ENCODE measurements at places on chromosomes 3 and 15. TPM values are rescaled to one million over a fixed set of nuclear protein-coding genes. Genes with fewer than 3 reads are reported as not detected.

Gene IL1RAP
- total RNA-seq: 4.4 TPM

GRCh38 chr3:101781166-101781565 is 2.2 kb downstream of the NXPE3 start:
- DNase-seq: no peak

GRCh38 chr15:65845826-65846519 is 23.3 kb upstream of the RAB11A start:
- no peak for DNase-seq

Gene DPPA4
- not detected for total RNA-seq

DNA sequence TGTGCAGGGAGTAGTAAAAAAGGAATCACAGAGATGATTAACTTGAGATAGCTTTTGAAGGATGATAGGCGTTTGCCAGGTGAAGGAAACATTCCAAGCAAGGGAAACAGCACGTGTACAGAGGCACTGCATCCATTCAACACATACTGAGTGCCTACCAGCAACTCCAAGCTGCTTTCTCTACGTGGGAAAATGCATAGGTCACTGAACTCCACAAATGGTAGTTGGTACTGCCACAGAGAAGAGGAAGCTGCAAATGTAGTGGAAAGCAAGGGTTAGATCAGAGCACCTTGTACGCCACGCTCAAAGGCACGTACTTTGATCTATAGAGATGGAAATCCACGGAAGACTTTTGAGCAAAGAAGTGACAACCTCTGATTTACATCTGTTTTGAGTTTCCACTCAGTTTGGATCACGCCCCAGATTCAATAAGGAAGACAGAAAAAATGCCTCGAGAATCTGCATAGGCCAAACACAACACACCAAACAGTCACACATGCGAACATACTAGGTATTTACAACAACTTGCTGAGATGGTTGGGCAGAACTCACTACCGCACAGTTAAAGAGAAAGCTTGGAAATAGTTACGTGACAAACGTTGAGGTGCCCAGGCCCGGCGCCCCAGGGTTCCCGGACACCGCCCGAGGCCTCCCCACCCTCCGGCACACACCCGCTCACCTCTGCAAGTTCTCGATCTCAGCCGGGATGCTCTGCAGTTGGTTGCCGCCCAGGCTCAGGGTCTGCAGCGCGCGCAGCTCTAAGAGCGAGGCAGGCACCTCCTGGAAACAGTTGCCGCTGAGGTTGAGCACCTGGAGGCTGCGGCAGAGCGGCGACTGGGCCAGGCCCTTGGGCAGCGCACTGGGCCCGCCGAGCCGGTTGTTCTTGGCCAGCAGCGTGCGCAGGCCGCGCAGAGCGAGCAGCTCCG is 826 bp downstream of the LRRC58 start:
- DNase-seq: no peak

Gene MUC4
- 0.72 TPM for total RNA-seq

DNA sequence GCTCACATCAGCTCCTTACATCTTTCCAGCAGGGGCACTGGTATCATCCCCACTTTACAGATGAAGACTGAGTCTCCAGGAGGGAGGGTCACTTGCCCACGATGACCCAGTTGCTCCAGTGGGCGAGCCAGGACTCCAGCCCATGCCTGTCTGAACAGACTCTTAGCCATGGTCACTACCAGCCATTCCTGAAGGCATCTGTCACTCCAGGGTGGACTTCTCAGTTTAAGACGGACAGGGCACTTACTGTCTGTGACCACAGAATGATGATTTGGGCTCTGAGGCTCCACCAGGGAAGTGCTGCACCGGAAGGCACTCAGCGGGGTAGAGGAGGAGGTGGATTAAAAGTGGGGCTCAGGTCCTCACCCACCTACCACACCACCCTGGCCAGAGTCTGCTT is 104.0 kb upstream of the SLC6A6 start:
- no peak for DNase-seq

DNA sequence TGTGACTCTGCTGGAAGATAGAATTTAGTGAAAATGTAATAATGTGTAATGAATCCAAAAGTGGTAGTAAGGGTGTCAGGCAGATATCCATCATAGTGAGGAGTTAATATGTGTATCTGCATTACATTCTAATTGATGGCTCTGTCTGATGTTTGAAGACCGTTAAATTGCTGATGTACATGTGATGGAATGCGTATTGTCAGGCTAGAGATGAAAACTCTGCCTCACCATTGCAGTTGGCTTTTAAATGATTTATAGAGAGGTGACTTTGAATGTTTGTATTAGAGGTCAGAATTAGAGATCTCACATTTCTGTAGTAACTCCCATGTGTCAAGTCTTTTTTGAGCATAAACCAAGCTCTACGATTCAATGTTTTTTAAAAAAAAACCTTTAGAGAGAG is 234.6 kb downstream of the NAALADL2 start:
- no peak for DNase-seq

Gene CCDC39
- total RNA-seq: not detected

- no peak for DNase-seq
These were observed 723.9 kb upstream of the ZNF385D start for GRCh38 chr3:22474706-22475445.

Gene PLA1A
- 0.14 TPM for total RNA-seq

DNA sequence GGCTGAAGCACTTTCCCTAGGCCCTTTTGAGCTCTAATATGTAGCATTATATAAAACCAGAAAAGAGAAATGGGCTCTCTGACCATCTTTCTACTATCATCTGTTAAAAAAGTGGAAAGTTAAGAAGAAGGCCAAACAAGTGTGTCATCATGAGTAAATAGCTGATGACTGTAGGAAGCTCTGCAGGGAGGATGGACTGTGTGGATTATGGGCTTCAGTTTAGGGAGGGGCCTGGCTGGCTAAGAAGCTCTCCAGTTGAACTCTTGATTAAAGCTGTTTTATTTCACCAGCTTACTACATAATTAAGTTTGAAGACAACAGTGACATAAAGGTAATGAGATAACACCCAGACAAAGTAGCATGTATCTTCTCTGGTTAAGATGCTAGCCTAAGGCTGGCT is 30.6 kb downstream of the INTS14 start:
- no peak for DNase-seq

Gene DNASE1L3
- not detected for total RNA-seq

- no peak for DNase-seq
These were observed 35.6 kb upstream of the FLNB start for GRCh38 chr3:57972531-57973111.

DNA sequence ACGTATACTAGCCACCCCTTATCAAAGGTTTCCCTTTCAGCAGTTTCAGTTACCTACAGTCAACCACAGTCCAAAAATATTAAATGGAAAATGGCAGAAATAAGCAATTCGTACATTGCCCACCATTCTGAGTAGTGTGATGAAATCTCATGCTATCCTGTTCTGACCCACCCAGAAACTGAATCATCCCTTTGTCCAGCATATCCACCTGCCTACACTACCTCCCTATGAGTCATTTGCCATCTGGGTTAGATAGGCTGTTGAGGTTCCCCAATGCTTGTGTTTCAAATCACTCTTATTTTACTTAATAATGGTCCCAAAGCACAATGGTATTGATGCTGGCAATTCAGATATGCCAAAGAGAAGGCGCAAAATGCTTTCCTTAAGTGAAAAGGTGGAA is 15.3 kb upstream of the PHC3 start:
- no peak for DNase-seq

- DNase-seq: no peak
These were observed 25.0 kb downstream of the TCF12 start for GRCh38 chr15:56943403-56943802.

- no peak for DNase-seq
These were observed 129.1 kb downstream of the RAP2B start for GRCh38 chr3:153291059-153291685.

DNA sequence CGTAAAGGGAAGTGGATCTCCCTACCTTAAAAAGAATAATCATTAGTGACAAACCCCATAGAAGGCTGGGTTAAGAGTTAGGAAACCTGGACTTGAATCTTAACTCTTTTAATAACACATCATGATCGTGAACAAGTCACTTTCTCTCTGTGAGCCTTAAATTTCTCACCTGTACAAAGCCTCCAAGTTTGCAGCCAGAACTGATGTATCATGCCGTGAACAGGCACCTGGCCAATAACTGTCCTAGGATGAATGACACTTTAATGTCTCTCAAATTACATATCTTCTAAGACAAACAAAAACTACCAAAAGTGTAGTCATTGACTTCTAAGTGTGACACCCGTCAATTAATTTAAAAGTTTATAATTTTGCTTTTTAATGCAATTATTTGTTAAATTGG is 3.9 kb downstream of the UPK1B start:
- no peak for DNase-seq

DNA sequence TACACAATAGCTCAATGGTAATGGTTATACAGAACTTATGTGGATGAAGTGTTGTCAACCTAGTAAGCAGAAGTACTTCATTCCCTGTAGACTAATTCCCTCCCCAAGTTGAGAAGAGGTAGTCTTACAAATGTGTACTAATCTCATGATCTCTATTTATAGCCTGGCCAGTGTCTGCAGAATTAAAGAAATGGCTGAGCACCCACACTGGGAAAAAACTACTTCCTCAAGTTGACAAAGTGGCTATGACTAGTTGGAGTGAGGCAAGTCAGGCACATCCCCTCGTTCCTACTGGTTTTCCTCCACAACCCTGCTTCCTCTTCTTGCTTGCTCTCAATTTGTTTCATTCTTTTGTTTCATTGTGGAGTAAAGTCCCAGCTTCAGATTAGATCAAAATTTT is 566.7 kb upstream of the ZNF717 start:
- DNase-seq: peak; percentile 32

Gene REC114
- total RNA-seq: not detected

DNA sequence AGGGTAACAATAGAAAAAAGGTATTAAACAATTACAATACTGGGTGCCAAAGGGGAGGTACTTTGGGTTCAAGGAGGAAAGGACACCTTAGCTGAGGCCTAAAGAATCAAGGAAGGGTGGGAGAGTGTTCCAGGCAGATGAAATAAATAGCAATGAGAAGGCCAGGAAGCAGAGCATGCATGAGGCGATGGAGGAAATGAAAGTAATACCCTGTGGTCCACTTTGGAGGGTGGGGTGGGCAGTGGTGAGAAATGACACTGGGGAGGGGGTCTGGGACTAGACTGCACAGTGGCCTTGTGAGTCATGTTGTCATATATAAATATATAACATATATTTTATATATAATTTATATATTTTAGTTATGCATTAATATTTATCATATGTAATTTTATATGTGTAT is 55.9 kb downstream of the BHLHE40 start:
- no peak for DNase-seq

GRCh38 chr15:99763827-99764226 is 30.6 kb upstream of the LYSMD4 start:
- DNase-seq: no peak

DNA sequence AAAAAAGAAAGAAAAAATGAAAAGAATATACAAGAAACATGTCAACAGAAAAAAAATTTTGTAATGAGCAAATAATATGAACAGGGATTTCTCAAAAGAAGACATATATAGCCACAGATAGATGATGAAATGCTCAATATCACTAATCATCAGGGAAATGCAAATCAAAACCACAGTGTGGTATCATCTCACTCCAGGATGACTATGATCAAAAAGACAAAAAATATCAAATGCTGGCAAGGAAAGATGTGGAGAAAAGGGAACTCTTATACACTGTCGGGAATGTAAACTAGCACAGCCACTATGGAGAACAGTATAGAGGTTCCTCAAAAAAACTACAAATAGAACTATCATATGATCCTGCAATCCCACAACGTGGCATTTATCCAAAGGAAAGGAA is 94.1 kb downstream of the C3orf70 start:
- DNase-seq: no peak

Gene ADGRG7
- total RNA-seq: not detected

- DNase-seq: no peak
These were observed at the start of gene DLL4 for GRCh38 chr15:40928821-40929659. Gene DLL4 (plus strand): TSS chr15:40929340. CDS start chr15:40929669, 329 bp downstream.

DNA sequence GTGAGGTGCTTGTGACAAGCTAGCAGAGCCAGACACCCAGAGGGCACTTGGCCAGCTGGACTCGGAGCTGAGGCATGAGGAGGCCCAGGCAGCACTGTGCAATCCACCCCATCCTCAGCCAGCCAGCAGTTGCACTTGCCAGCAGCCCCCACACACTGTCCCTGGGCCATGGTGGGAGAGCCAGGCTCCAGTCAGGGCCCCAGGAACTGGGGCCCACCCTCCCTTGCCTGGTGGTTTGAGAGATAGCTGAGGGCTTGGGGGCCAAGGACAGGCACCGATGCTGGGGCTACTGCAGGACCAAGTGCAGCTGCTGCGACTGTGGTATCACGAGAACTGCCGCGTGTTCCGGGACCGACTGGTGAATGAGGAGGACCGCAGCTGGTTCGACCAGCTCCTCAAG is 63.5 kb downstream of the DNAH1 start:
- DNase-seq: no peak

- no peak for DNase-seq
These were observed 219.7 kb downstream of the MBNL1 start for GRCh38 chr3:152488449-152488848.

Data from epithelial cell of proximal tubule (primary cell).